ENCODE measurements at places on chromosomes 2 and 18. TPM values are rescaled to one million over a fixed set of nuclear protein-coding genes. Genes with fewer than 3 reads are reported as not detected.

DNA sequence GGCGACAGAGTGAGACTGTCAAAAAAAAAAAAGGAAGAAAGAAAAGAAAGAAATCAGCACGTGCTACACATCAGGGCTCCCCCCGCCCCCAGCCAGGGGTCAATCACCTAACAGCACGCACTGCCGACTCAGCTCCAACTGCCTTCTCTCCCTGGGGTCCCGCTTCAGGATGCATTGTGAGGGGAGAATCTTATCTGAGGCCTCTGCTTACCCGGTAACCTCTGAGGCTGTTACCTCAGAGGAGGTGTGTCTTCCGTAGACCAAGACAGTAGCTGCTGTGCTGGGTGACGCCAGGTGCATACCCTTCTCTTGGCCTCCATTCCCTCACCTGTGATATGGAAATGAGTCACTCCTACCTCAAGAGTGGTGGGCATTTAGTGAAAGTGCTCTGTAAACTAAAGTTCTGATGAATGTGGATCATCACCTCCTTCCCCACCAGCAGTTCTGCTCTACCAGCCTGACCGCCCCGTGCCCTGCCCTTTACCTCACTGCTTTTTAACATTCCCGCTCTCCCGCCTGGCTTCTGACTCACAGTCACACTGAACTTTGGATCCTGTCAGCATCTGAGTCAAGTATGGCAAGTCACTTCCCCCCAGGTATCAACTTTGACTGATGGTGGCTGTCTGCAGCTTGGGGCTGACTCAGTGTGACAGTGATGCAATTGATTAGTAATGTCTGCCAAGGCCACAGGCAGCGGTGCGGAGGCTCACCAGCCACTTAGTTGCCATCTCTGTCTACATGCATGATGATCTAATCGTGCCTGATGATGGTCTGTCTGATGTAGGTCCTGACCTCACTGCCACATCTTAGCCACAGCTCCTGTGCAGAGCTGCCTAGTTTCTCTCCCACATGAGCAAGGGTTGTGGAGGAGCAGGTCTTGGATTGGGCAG, 20.1 kb downstream of the ARID5A start:
- DNase-seq: no peak

DNA sequence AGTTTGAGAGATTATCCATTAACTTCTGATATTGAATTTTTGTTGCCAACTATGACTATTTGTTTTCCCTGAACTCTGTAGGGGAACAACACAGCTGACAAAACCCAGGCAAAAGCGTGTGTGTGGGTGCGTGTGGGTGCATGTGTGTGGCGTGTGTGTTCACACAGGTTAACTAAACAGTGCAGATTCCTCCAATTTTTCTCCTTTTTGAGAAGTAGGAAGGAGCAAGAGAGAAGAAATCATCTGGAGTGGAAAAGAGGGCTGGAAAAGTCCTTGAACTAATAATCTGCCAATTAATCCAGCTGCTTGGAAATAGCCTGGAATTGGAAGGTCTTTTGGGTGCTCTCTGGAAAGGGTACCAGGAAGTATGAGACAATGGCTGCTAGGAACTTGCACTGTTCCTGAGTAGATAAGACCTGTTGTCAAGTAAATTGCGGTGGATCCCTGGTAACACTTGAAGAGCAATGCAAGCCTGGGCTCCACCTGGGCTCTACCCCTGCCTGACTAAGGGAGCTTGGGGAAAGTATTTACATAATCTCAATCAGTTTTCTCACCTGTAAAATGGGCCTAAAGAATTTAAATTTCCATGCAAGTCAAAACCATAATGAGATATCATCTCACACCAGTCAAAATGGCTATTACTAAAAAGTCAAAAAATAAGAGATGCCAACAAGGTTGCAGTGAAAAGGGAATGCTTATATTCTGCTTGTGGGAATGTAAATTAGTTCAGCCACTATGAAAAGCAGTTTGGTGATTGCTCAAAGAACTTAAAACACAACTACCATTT, 40.5 kb upstream of the IL1R1 start:
- DNase-seq: no peak

DNA sequence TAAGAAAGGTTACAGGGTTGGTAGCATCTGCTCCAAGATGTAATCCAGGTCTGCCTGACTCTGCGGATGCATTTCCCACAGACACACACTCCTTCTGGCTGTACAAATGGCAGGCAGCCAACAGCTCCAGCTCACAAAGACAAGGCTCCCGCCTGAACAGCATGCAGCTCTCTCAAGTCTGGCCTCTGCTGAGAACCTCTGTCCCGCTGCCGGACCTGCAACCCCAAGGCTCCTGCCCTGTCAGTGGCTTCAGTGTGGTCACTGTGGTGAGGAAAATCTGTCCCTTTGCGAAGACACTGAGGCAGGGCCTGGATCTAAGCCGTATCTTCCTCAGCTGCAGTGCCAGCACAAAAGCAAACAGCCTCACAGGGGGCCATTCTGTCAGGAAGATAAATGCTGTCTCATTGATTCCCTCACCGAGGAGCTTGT, 469.3 kb upstream of the MEX3C start:
- DNase-seq: no peak

The GPR55 gene
- not detected for total RNA-seq
